LHCN-M2 (cell line): ENCODE measurements at places on chromosomes 1 and 21. TPM values are rescaled to one million over a fixed set of nuclear protein-coding genes. Genes with fewer than 3 reads are reported as not detected.

The SH2D5 gene
- 0.71 and 0.98 TPM in 2 replicates for total RNA-seq

GRCh38 chr1:28898405-28898881, 15.9 kb upstream of the EPB41 start:
- no peak for DNase-seq

DNA sequence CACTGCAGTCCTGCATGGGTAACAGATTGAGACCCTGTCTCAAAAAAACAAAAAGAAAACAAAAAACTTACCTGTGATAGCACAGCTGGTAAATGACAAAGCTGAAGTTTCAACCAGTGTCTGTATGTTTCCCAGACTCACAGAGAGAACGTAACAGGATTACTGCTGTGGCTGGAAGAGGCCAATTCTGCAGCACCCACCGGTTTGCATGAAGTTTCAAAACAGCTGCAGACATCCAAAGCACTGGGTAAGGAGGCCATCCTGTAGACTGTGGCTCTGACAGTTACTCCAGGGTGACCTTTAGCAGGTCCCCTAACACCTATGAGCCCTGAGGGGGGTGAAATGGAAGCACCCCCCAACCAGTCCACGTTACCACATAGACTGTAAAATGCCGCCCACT, 7.5 kb downstream of the ID3 start:
- DNase-seq = no peak

DNA sequence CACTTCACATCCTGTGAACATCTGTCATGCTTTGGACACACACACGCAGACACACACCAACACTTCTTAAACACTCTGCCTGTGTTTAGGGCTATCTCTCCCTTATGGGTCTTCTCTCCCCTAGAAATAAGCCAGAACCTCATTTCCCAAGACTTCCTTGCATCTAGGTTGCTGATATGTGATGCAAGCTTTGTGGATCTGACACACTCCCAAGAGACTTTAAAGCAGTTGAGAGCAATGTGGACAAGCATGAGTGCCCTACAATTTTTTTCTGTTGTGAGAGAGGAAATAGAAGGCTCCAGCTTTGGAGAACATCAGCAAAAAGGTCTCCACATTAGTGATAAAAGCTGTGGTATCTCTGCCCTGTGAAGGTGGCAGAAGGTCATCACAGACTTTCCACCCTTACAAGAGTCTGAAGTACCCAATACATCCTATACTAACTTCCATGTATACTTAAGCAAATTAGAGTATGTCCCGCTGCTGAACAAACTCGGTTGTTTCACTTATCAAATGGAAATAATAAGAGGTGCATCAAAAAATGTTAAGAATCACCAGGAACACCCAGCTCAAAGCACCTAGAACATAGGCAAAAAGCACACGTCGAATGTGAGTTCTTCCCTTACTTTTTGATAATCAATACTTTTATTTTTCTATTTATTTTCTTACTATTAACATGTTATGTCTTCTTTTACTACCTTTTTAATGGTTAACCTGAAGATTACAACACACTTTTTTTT, 267.6 kb downstream of the SETD4 start:
- DNase-seq = no peak

The REG4 gene
- not detected in 2 replicates for total RNA-seq

GRCh38 chr1:18707696-18708257, 77.1 kb downstream of the PAX7 start:
- no peak for DNase-seq

GRCh38 chr1:29319300-29320110, 83.2 kb downstream of the PTPRU start:
- no peak for DNase-seq

DNA sequence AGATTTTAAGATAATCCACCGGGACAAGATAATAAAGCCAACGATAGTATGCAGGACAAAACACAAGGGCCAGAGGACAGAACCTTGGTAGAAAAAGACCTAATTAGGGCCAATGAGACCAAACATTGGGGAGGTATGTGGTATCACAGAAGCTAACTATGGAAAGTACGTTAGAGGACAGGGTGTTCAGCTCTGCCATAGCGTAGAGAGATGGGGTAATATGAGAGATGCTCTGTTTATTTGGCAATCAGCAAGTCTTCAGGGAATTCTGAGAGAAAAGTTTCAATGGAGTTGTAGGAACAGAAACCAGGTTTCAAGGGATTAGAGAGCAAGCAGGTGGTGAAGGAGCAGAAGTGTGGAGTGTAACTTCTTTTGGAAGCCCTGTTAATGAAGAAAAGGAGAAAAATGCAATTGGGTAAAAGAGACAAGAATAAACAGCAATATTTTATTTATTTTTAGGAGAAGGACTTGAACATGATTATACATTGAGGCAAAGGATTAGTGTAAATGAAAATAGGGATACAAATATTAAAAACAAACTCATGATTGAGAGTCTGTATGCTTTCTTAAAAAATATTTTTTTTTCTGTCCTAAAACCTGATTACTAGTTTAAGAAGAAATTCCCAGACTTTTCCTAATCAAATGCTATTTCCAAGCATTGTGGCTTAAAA, 24.0 kb downstream of the EEIG2 start:
- DNase-seq = peak; percentile 48

GRCh38 chr1:27713139-27713725, 12.5 kb upstream of the FAM76A start:
- DNase-seq = no peak

GRCh38 chr21:33367309-33367973, 35.8 kb upstream of the IFNGR2 start:
- DNase-seq = peak; percentile 49

DNA sequence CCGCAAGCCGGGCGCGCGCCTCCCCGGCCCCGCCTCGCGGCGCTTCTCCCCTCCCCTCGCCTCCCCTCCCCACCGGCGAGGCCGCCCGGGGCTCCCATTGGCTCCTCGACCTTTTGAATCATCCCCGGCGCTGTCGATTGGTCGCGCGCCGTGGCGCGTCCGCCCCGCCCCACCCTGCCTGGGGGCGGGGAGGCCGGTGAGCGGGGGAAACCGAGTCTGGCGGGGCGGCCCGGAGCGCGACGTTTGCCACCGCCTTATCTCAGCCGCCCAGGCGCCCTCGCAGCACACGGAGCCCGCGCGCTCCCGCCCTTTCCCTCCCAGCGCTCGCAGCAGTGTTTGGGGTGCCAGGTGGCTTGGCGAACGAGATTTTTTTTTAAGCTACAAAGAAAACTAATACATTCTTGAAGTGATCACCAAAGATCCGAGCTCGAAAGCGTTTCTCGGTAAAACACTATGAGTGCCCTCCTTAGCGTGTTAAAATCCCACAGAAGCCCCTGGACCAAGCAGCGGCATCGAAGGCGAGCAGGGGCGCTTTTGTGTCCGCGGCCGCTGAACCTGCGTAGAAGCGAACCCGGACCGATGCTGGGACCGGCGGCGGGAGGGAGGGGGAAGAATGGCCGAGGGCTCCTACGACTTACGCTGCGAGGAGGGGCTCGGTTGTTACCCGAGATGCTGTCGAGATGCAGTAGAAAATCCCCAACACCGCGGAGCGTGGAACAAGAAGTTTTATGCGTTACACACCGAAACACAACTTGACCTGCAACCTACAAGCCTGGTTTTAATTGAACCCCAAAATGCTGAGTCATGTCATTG, 436 bp upstream of the LBR start:
- peak; percentile 83 for DNase-seq

DNA sequence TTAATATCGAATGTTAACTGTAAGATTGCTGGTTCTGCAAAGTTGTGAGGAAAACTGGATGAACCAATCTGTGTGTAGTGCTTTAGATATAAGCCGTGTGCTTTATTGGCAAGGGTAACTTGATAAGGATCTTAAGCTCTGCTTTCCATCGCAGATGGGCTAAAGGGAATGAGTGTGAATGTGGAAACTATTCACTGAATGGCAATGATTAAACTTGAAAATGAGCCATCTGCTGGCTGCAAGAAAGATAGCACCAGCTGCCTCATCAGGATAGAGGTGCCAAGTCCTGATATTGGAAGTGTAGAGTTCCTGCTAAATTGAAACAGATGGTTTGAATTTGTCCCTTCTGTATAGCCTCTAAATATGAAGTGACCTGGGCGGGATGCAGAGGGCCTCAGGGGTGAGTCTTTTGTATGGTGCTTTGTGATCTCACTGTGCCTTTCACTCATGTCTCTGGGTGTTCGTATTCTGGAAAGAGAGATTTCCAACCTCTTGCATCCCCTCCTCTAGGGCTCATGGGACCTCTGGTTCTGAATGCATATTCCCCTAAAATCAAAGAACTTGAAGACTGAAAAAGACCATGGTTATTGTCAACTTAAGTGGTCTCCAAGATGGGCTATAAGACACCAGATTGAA, 9.2 kb downstream of the FCRL3 start:
- peak; percentile 9 for DNase-seq

- DNase-seq = no peak
Measured at GRCh38 chr1:3065797-3066196, 3.2 kb upstream of the PRDM16 start.

GRCh38 chr21:46190491-46191131, 6.4 kb upstream of the SPATC1L start:
- DNase-seq = no peak

The MLLT11 gene
- 16.9 and 17.2 TPM in 2 replicates for total RNA-seq

DNA sequence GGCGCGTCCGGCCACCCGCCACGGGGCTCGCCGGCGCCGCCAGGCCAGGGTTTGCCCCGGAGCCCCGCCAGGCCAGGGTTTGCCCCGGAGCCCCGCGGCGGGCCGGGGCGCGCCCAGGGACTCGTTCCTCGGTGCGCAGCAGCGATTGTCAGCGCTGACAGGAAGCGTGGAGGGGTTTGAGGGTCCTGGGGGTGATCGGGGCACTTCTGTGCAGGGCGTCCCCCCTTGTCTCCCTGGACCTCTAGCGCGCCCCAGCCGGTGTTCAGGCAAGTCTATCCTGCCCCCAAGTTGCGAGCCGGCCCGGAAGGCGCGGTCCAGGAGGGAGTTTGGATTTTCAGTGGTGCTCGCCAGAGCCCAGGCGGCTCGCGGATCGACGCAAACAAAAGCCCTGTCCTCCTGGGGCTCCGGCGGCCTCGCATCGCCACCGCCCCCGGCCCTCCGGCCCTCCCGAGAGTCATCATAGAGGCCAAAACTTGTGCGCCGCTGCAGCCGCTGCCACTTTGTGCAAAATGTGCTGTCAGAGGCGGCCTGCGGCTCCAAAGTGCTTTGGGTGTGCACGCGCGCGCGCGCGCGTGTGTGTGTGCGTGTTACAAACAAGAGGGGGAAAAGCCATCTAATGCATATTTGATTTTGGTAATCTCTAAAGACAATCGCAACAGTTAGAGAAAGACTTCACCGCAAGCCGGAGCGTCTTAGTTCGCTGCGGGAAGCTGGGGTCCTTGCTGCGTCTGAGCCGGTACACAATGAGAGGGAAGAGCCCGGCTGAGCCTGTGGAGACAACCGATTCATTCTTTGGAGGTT, 1.0 kb downstream of the ROR1 start:
- peak; percentile 51 for DNase-seq
